Bronchial epithelial cell (primary cell): ENCODE measurements at places on chromosomes 16 and 17. TPM values are rescaled to one million over a fixed set of nuclear protein-coding genes. Genes with fewer than 3 reads are reported as not detected.

LAT gene
- total RNA-seq: 0.38 and 0.53 TPM in 2 replicates

OR3A3 gene
- total RNA-seq: not detected in 2 replicates

DNAI2 gene
- total RNA-seq: not detected in 2 replicates

SEZ6L2 gene
- total RNA-seq: 1.8 and 2.9 TPM in 2 replicates

SOX15 gene
- 23.4 and 41.7 TPM in 2 replicates for total RNA-seq

CCL2 gene
- total RNA-seq: not detected in 2 replicates

ZNF385C gene
- under 0.01 and 0.26 TPM in 2 replicates for total RNA-seq

NRN1L gene
- total RNA-seq: not detected in 2 replicates

GPR139 gene
- total RNA-seq: not detected in 2 replicates

CLUH gene
- total RNA-seq: 41.3 and 41.9 TPM in 2 replicates

FNDC8 gene
- not detected in 2 replicates for total RNA-seq

G6PC3 gene
- 7.6 and 9.2 TPM in 2 replicates for total RNA-seq

SCGB1C2 gene
- total RNA-seq: not detected in 2 replicates

SDK2 gene
- 2.1 and 5.5 TPM in 2 replicates for total RNA-seq

CNTNAP1 gene
- 0.51 and 0.53 TPM in 2 replicates for total RNA-seq

TPPP3 gene
- total RNA-seq: 0.13 TPM in 1 of 2 replicates, not detected in the other

CCL1 gene
- not detected in 2 replicates for total RNA-seq

CHST6 gene
- 1.3 and 6.4 TPM in 2 replicates for total RNA-seq

P2RX1 gene
- total RNA-seq: not detected in 2 replicates

DNAH3 gene
- 0.26 TPM in 2 replicates for total RNA-seq

CCL17 gene
- not detected in 2 replicates for total RNA-seq

HOXB6 gene
- total RNA-seq: not detected in 2 replicates

NHLRC4 gene
- under 0.01 TPM in 2 replicates for total RNA-seq

IRX3 gene
- 2.1 and 6.0 TPM in 2 replicates for total RNA-seq

RNF112 gene
- 0.26 and 0.64 TPM in 2 replicates for total RNA-seq

PMFBP1 gene
- 0.53 and 1.9 TPM in 2 replicates for total RNA-seq

EPN3 gene
- total RNA-seq: 2.9 and 10.9 TPM in 2 replicates

CX3CL1 gene
- total RNA-seq: under 0.01 TPM in 1 of 2 replicates, not detected in the other

HSD17B2 gene
- total RNA-seq: 10.4 and 63.7 TPM in 2 replicates

GOT2 gene
- 30.3 and 31.3 TPM in 2 replicates for total RNA-seq

TPSG1 gene
- total RNA-seq: not detected in 2 replicates

SREBF1 gene
- total RNA-seq: 51.6 and 65.5 TPM in 2 replicates

DBF4B gene
- total RNA-seq: 0.51 and 0.79 TPM in 2 replicates

NPIPB8 gene
- total RNA-seq: not detected in 2 replicates

CDRT15 gene
- total RNA-seq: not detected in 2 replicates

SNX20 gene
- total RNA-seq: not detected in 2 replicates

TTLL6 gene
- total RNA-seq: not detected in 2 replicates

CIITA gene
- 0.13 TPM in 1 of 2 replicates, not detected in the other for total RNA-seq

PLXDC1 gene
- under 0.01 TPM in 2 replicates for total RNA-seq

ULK2 gene
- total RNA-seq: 14.7 and 24.5 TPM in 2 replicates

NOMO2 gene
- 111 and 156 TPM in 2 replicates for total RNA-seq

GAS2L2 gene
- total RNA-seq: under 0.01 TPM in 1 of 2 replicates, not detected in the other

KRT32 gene
- 0.13 TPM in 1 of 2 replicates, not detected in the other for total RNA-seq

ARHGAP23 gene
- total RNA-seq: 15.8 and 18.1 TPM in 2 replicates

EXOC3L1 gene
- total RNA-seq: not detected in 2 replicates

TEKT1 gene
- not detected in 2 replicates for total RNA-seq

MMP15 gene
- total RNA-seq: 7.9 and 8.4 TPM in 2 replicates

HBZ gene
- not detected in 2 replicates for total RNA-seq

CD300A gene
- total RNA-seq: not detected in 2 replicates

FA2H gene
- 1.6 and 3.2 TPM in 2 replicates for total RNA-seq

AP2B1 gene
- total RNA-seq: 38.3 and 50.8 TPM in 2 replicates

TP53TG3 gene
- not detected in 2 replicates for total RNA-seq

NUPR1 gene
- 65.3 and 163 TPM in 2 replicates for total RNA-seq

ACOX1 gene
- 39.8 and 49.5 TPM in 2 replicates for total RNA-seq

KRTAP1-5 gene
- not detected in 2 replicates for total RNA-seq

GOSR1 gene
- 18.3 and 38.7 TPM in 2 replicates for total RNA-seq

BCL6B gene
- total RNA-seq: not detected in 2 replicates
